CD4-positive, alpha-beta T cell treated with Interleukin-6 at 100 ng/mL for 8 hours (primary cell): ENCODE measurements at places on chromosomes 11 and 22.
A peak's percentile ranks its signal among the peaks of the same experiment; 100 is the strongest.

GRCh38 chr22:23274146-23274526 lies 93.8 kb downstream of the BCR start:
- DNase-seq, result no peak

GRCh38 chr11:33706546-33706945 lies 5.9 kb upstream of the C11orf91 start:
- DNase-seq, result no peak

DNA sequence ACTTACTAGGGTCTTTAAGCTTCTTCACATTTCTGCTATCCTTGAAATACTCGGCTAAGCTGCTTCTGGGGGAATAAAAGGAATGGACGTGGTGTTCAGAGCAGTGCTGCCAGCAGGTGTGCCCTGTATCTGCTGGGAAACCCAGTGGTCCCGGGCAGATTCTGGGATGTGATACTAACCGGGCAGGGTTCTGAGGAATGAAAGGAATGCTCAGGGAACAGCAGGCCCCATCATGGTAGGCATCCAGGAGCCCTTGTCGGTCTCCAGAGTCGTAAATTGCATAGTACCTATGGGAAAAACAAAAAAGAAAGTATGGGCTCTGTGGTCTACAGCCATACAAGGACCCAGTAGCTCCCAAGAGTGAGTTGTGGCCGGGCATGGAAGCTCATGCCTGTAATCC lies 4.5 kb upstream of the TMEM223 start:
- DNase-seq, result no peak

DNA sequence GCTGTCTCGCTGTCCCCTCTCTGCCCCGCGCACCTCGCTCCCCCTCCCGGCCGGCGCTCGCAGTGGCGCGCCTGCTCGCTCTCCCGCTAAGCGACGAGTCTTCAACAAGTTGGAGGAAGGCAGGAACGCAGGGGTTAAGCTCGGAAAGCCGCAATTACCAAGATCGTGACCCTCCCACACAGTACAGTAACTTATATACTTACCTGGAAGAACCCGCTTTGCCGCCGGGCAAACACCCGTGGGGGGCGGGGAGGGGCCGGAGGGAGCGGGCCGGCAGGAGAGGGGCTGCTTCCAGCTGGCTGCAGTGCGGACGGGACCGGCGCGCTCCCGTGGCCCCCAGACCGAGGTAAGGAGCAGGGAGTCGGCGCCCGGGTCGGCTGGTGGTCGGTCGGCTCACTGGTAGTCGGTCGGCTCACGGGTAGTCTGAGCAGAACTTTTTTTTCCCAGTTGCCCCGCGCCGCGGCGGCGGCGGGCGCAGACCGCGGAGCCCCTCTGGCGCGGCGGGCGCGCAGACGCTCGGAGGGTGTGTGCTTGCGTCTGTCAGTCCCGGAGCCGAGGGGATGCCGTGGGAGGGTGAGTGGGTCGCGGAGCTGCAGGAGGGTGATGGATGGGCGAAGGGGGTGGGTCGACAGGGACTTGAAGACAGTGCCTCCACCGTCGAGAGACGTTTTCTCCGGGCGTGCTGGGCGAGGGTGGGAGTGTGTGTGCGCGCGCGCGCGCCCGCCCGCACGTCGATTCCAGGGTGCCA lies 101.2 kb upstream of the HSD17B12 start:
- DNase-seq, result no peak

- peak; percentile 65 for DNase-seq
These were observed 6.4 kb downstream of the LTBP3 start for GRCh38 chr11:65551572-65552387.

DNA sequence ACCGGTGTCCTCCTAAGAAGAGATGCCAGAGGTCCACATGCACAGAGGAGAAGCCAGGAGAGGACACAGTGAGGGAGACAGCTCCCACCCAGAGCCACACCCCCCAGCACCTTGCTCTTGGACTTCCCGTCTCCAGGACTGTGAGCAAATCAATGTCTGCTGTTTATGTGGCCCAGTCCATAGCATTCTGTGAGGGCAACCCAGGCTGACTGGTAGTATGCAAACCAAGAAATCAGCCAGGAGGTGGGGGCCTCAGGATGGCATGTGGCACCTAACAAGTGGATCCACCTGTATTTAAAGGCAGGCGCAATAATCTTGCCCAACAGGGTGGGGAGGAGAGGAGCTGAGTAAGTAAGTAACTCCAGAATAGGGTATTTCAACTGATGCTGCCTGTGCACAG lies 136.4 kb downstream of the BRD1 start:
- DNase-seq, result no peak

DNA sequence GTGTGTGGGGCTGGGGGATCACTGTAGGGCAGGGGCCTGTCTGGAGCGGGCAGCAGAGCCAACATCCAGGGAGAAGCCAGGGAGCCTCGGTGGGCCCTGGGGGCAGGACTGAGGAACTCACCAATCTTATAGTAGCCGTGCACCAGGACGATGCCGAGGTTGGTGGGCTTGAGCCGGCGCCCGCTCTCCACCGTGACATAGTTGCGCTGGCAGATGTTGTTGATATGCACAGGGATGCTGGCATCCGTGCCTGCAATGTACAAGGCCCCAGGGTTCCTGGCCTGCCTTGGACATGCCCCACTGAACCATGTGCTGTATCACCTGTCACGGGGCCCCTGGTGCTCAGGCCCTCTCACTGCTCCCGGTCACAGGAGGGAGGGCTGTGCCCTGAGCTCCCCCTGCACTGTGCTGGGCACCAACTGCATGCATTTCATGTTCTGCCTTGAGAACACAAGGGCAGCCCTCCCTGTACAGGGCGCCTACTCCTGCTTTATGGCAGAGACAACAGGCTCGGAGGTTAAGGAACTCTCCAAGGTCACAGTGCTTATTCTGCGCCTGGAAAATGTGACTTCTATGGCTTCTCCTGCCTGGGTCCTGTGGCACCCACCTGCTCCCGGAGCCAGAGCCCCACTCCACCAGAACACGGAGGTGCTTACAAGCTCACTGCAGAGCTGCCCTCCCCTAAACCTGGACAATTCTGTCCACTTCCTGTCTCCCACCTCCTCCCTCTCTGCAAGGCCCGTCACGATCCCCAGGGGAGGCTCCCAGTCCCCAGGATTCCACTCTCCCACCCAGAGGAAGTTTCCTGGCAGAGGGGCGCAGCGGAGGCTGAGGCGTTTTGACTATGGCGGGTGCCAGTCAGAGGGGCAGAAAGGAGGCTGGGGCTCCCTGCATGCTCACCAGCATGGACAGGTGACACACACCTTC lies 7.8 kb upstream of the PPM1F start:
- DNase-seq, result no peak

DNA sequence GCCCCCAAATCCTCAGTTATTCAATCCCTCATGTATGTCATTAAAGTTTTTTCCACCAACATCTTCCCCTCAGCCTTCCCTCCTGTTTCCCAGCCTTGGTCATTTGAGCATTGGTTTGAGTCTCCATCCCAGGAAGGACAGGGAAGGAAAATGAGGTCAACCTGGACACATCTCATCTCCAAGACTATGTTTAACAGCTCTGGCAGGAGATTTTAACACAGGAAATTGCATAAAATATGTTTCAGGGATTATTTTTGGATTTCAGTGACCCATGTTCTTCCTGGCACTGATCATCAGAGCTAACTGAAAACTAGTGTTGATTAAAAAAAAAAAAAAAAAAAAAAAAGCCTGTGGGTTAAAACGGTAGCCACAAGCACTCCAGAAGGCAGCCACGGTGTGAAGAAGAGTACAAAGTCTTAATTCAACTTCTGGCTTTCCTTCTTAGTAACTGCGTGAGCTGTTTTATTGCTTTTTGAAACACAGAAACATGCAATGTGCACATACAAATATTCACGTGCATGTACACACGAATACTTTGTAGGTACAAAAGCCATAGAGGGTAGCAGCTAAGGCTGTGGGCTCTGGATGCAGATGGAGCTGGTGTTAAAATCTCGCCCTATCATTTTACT lies 164.4 kb upstream of the DDI1 start:
- no peak for DNase-seq

DNA sequence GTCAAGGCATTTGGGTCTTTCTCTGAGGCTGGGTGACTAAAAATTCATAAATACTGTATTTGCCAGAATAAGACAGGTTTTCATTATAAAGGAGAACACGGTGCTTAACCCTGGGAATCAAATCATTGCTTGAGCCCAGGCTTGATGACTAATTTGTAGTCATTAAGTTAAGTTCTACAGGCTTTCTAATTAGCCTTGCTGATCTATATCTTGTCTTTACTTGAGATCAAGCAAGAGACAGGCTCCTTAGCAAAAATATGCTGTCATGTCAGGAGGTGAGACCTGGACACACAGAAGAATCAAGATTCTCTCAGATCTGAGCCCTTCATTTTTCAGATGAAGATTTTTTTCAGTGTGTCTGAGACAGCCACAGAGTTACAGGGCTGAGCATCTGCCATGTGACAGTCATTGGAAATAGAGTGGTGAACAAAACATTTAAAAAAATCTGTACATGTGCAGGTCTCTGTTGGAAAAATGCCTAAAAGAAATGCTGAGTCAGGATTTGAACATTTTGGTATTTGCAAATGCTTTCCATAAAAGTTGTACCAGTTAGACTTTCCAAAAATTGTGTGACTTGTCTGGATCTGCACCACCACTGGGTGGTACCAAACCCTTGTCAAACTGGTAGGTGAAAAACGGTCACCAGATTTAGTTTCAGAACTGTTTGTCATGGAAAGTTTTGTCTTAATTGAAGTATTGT lies 14.6 kb downstream of the ACAT1 start:
- peak; percentile 8 for DNase-seq

- no peak for DNase-seq
These were observed 11.8 kb upstream of the KCNJ11 start for GRCh38 chr11:17400048-17400775.

DNA sequence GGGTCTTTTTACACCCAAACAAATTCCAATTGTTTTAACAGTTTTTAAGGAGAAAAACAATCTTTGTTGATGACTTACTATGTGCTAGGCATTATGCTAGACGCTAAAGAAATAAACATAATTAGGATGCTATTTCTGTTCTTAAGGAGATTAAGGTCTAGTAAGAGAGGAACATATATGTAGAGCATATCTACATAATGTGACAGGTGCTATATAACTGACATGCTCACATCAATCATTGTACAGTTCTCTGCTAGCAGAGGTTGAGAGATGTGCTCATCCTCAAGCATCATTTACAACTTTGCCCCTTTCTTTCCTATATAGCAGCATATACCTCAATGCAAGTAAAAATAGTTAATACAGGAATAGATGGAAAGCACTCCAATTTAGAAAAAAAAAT lies 37.5 kb downstream of the PDGFD start:
- no peak for DNase-seq

- no peak for DNase-seq
These were observed 495 bp upstream of the IFITM1 start for GRCh38 chr11:313304-313786.

- DNase-seq, result no peak
These were observed 682.6 kb downstream of the KCNA4 start for GRCh38 chr11:29333993-29334775.

DNA sequence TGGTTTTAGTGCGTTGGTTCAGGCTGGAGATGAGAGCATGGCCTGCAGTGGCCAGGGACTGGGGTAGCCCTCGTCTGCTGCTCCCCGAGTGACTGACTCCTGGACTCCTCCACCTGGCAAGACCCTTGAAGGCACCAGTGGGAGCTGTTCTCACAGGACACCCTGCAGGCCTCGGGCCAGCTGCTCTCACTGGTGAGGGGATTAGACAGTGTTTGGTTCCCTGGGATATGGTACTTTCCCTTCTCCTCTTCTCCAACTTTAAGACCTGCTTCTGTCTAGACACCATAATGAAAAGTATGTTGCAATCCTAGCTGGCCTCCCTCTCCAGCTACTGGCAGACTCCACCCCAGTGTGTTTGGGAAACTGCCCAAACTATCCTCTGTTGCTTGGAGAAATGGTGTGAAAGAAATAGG lies 168.8 kb upstream of the CADM1 start:
- DNase-seq, result no peak

GRCh38 chr22:44581096-44581435 lies 83.0 kb upstream of the RTL6 start:
- DNase-seq, result no peak

DNA sequence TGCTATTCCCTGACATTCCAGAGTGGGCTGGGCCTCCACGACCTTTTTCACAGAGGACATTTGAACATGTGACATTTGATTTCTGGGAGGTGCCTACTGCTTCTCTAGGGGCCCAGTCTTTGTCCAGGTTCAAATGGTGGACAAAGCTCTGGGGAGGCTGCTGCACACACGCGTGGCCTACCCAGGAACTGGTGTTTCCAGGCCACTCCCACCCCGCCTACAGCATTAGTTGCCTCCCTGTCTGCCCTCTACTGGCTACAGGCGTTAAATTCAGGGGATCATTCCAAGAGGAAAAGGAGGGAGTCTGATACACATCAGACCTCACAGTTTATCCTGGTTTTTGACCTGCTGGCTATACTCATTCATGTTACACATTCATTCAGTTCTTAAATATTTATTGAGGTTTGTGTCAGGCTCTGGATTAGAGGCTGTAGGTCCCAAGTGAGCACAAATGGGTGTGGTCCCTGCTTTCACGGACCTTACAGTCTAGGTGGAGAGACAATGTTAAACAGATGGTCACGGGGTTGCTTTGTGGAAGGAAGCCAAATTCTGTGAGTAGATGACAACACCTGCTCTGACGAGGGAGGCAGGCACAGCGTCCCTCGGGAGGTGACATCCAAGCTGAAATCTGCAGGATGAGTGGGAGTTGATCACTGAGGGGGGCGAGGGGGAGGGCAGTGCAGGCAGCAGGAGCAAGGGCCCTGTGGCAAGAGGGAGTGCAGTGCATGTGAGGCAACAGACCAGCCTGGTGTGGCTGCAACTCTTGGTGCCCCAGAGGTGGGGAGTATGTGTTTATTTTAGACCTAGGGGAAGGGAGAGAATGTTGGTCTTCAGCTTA lies 11.8 kb downstream of the TUB start:
- peak; percentile 12 for DNase-seq

GRCh38 chr22:31448382-31448781 lies 41.3 kb downstream of the EIF4ENIF1 start:
- no peak for DNase-seq

- DNase-seq, result no peak
These were observed 15.2 kb upstream of the MMP7 start for GRCh38 chr11:102545701-102546100.

DNA sequence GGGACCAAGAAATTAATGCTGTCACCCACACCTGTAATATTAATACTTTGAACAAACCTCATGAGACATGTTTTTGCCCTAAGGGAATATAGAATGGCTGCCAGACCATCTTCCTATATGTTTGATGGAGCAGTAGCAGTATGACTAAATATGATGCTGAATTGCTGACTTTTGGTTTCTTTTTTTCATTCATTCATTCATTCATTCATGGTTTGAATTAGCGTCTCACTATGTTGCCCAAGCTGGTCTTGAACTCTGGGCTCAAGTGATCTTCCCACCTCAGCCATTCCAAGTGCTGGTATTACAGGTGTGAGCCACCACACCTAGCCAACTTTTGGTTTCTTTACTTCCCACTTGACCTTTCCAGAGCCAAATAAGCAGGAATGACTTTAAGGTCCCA lies 7.8 kb downstream of the CCDC117 start:
- DNase-seq, result no peak

DNA sequence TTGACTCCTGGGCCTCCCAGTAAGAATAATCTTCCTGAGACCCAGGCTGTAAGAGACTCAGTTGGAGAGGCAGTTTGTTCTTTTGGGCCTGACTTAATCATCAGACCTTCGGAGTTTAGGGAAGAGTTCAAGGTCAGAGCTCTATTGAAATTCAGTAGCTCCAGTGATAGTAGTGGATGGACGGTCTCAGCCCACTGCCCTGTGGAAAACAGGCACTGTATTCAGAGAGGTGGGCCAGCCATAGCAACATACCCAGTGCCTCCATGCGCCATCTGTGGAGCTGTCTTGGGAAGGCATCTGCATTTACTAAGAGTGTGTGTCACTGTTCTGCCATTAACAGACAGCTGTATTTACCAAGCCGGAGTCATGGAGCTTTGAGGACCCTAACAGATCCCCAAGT lies 2.9 kb downstream of the SMARCB1 start:
- no peak for DNase-seq
